ENCODE measurements at places on chromosomes 6 and 20.

DNA sequence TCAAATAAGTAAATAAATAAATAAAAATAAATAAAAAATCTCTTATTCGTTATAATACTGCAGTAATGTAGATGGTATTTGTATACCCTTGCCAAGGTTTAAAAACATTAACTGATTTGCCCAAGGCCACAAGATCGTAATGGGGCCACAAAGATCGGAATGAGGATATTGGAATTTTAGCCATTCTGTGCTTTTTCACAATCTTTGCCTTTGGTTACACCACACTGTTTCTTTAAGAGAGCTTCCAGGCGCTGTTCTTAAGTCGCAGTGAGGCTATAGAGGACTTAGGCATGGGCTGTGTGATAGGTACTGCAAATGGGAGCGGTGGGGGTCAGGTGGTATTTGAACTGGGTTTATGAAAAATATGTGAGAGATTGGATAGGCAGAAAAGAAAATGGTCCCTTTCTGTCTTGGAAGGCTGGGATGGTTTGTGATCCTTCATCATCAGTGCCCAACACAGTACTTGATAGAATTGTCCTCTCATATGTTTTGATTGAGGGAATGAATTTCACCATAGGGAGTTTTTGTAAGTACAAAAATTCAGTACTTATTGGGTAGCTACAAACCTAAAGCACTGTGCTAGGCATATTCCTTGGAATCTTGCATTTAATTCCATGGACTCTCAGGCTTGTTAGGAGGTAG lies 1.4 kb downstream of the NUS1 start:
- no peak for DNase-seq

DNA sequence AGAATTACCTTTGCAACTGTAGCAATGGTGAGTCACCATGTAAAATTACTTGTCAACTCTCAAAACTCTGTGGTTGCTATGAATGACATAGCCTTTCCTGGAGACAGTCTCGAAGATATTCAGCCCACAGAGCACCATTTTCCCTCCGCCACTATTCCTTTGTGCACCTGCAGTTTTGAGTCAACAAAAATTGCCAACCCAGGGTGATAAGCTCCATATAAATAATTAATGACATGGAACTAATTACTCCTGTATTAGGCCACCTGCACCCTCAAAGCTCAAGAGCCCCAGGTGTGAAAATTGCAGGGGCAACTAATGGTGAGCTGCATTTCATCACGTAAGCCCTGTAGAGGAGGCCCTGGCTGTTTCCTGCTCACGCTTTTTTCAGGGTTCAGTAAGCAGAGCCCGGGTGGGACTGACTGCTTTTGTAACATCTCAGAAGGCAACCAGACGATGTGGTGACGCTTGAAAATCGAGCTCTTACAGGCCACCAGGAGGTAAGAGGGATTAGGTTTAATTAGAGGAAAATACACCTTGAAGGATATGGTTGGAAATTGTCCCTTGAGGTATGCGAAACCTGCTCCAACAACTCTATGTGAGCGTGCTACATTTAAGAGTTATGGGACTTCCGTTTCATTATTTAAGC lies 70.8 kb downstream of the BMP2 start:
- no peak for DNase-seq

DNA sequence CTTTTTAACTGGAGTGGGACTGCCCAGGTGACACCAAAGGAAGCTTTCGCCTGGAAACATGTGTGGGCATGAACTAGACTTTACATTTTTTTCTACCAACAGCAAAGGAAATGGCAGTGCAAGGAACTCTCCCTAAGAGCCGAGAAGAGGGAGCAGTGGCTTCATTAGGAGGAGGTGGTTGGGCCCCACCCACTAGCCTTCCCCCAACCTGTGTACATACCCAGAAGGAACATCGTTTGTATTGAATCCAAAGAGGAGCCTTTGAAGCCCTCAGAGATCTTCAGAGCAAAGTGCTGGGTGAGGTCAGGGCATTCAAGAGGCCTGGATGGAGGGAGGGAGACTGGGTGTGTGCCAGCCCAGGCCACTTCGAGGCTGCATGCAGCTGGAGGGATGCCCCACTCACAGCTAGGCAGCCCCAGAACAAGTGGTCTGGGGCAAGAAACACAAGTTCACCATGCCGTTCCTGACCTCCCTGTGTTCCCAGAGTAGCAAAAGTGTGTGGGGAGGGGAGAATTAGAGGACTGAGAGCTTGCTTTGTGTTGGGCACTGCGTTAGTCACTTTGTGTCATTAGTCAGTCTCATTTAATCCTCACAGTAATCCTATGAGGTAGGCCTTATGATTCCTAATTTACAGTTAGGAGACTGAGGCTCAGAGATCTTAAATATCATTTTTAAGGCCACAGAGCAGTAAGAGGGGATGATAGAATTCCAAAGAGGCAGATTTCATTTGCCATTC lies 191.6 kb upstream of the SUPT3H start:
- DNase-seq = no peak

DNA sequence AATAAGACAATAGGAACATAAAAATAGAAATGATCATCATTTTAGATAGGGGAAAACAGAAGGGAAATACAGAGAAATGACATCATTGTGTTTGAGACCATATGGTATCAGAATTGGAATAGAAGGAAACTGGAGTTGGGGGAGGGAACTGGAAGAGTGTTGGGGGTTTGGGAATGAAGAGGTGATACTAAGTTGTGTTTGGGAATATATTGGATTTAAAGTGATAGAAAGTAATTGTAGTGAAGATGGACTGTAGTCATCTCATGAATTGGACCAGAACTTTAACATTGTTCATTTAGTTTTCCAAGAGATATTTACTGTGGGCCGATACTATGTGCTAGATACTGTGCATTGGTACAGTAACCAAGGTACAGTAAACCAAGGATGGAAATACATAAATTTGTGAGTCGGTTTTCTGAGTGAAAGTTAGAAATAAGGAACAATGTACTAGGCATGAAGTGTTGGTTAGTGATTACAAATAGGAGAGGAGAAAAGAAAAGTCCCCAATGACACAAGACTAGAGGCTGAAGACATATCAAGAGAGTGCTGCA lies 32.3 kb downstream of the KCNQ5 start:
- no peak for DNase-seq

DNA sequence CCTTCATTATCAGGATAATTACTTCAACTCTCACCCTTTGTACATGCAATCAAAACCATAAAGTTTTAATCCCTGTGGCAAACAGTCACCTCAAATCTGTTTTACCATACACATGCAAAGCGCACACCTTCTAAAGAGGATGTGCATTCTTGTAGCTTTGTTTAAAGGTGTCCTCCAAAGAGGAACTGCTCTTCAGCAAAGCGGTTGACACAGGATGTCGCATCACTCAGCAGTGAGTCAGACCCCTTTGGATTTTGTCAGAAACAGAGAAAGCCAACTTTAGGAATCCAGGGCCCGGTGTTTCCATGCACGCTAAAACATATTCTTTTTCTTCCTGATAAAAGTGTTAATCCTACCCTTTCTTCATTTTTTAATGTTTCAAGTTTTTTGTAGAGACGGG lies 268.3 kb upstream of the ARID1B start:
- DNase-seq = no peak

- DNase-seq = peak; percentile 39
Measured at GRCh38 chr20:49593466-49594142, 25.7 kb upstream of the PTGIS start.

DNA sequence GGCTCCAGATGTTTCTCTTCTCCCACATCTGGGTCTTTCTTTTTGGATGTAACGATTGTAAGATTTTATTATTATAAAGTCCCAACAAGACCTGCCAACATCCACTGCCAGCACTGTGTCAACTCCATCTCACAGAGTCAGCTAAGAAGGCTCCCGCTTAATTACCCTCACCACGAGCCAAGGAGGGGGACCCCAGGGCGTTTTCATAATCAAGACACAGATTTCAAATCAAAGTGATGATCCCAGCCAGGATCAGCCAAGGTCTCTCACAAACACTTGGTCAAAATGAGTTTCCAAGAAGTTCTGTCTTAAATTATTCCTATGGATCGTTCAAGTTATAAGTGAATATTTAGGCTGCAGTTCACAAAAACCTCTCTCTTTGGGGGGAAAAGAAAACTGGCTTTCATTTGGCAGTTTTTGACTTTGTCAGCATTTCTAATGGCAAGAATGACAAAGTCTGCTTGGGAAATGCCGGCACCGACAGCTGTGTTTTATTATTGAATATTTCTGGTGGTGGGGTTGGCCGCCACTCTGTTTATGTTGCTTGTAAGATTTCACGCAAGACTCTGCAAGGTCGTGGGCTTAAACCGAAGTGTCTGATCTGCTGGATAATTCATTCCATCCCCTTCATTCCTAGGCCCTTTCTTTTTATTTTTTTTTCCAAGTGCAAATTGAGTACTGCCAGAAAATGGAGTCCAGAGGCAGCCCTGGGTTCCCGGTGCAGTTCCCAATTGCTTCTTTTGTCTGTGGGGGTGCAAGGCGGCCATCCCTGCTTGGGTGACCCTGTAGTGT lies 170.2 kb upstream of the PMEPA1 start:
- DNase-seq = no peak

DNA sequence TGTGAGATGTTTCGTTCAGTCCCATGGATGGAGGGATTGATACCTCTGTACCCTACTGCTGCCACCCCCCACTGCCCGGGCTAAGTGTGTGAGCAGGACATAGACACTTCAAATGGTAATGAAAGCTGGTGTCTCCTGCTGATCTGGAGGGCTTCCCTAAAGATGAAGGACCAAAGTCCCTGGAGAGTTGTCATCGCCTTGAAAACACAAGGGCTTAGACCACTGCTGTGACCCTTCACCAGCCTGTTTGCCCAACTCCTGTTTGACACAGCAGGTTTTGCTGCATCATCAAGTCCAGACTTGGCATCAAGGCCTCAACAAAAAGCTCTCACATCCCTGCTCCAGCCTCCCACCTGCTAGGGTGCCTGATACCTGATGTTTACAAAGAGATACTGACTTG lies 57.9 kb upstream of the FAM8A1 start:
- DNase-seq = no peak

GRCh38 chr6:96394727-96395126 lies 126.9 kb upstream of the UFL1 start:
- DNase-seq = no peak

- no peak for DNase-seq
Measured at GRCh38 chr6:12115492-12115891, 103.4 kb downstream of the HIVEP1 start.

- DNase-seq = no peak
Measured at GRCh38 chr6:79574630-79575225, 37.5 kb upstream of the LCA5 start.

DNA sequence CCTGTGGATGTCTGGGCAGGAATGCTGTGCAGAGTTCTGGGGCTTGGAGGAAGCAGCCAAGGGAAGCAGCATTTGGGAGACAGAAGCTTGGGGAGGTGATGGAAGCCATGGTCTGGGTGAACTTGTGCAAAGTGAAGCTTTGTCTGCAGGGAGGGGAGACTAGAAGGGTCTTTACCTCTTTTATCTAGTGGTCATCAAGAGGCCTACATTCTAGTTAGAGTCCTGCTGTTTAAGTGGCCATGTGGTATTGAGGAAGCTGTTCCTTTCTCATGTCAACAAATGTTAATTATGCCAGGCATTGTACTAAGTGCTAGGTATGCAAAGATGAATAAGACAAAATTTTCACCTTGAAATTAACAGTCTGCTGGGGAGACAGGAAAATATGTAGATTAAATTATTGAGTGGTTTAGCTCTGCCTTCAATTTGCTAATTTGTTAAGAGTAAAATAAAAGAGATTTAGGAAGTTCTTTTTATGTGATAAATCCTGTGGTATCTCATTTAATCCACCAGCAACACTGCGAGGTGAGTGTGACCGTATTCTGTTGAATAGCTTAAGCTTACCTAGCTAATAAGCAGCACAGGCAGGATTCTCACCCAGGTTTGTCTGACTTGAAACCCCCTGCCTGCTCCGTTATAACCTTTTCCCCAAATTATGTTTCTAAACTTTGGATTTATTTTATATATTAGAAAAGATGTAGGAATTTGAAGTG lies 43.1 kb downstream of the ARID1B start:
- no peak for DNase-seq

DNA sequence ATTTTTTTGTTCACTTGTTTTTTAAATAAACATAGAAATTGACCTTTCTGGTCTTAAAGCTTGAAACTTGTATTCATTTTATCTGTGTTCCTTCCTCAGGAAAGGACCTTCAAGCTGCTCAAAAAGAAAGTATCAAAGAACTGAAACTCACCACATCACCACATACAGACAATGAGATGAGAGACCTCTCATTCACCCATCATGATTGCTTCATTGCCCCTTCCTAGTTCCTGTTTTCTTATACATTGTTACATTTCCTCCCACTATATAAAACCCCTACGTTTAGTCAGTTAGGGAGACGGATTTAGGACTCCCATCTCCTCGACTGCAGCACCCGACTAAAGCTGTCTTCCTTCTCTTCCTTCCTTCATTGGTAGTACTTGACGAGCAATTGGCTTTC lies 180.5 kb upstream of the OPRM1 start:
- DNase-seq = no peak

GRCh38 chr6:141303907-141304306 lies 828.8 kb upstream of the GJE1 start:
- no peak for DNase-seq

DNA sequence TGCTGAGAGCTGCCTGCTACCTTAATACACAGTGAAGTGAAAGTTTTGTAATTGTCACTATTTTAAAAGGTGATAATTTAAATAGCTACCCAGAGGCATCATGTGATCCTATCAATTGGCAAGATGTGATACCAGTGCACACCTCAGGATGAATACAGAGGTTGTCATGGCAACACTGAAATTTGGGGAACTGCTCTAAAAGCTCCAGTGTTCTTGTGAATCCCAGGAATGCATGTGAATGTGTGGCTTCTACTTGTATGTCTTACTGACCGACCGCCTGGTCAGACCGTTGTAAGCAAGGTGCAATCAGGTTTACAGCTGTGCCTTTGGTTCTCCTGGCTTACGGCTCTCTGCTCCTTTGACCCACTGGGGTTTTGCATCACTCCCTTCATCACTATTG lies 146.3 kb upstream of the GJE1 start:
- no peak for DNase-seq

- no peak for DNase-seq
Measured at GRCh38 chr6:52389626-52390360, 27.8 kb downstream of the PAQR8 start.
